Stimulated activated naive CD8-positive, alpha-beta T cell treated with anti-CD3 and anti-CD28 coated beads, Interleukin-15, Interleukin-2, amounts not matched to agents 100 U/mL and 50 U/mL, for 24 hours (primary cell): ENCODE measurements at places on chromosomes 1 and 21.

DNA sequence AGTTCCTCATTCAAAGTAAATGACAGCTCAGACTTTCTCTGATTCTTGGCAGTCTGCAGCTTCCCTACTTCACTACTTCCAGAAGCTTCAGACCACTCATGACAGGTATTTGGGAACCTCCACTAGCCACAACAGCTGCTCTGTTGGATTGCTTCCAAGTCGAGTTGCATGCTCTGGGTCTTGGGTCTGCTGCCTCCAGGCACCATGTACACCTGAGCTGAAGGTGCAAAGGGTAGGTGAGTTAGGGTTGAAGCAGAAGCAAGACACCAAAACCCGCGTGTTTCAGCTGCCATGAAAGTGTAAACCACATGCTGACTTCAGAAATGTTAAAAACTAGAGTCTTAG is 62.7 kb downstream of the ZNF684 start:
- DNase-seq, result no peak

- no peak for DNase-seq
Observed at GRCh38 chr1:153642161-153642560, 8.3 kb downstream of the CHTOP start.

- peak; percentile 83 for DNase-seq
Observed at GRCh38 chr1:1435106-1435903, at the start of gene VWA1. VWA1 (plus strand) TSS chr1:1435690; CDS start chr1:1435749, 59 bp downstream.

DNA sequence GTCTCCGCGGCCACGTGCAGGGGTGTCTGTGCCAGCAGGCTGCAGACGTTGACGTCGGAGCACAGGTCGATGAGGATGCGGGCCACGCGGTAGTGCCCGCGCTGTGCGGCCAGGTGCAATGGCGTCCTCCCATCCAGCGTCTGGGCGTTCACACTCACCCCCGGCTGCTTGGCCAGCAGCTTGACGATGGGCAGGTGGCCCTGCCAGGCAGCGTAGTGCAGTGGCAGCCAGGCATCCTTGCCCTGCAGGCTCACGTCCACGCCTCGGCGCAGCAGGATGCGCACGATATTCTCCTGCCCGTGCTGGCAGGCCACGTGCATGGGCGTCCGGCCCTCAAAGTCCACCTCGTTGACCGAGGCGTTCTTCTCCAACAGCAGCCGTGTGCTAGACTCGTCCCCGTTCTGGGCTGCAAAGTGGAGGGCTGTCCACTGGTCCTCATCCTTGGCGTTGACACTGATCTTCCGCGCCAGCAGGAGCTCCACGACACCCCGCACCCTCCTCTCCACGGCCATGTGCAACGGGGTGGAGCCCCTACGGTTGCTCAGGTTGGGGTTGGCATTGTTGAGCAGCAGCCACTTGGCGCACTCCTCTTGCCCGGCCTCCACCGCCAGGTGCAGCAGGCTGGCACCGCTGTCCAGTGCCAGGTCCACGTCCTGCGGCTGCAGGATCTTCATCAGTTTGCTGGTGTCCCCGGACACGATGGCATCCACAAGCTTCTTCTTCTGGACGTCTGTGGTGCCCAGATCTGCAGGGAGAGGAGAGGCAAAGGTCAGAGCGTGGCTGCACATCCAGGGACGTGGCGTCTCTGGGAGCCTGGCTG is 25.4 kb downstream of the RIPK4 start:
- DNase-seq, result no peak

DNA sequence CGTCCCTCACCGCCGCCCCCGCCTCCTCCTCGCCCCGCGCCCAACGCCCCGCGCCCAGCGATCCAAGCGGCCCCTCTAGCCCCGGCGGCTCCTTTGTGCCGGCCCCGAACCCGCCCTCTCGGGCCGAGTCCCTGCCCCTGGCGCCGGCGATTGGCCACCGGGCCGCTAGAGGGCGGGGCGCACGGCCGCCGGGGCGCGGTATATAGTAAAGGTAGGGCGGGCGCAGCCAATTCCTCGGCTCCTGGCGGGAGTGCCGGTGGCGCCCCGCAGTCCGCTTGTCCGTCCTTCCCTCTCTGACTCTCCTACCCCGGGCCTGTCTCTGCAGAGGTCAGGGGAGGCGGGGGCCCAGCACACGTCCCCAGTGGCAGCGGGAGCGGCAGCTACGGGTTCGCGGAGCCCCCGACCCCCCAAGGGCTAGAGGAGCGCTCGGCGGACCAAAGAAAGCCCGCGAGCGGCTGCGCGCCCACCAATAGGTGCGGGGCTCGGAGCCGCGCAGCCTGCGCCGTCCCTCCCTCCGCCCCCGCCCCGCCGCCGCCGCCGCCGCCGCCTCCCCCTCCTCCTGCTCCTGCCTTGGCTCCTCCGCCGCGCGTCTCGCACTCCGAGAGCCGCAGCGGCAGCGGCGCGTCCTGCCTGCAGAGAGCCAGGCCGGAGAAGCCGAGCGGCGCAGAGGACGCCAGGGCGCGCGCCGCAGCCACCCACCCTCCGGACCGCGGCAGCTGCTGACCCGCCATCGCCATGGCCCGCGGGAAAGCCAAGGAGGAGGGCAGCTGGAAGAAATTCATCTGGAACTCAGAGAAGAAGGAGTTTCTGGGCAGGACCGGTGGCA is at the start of gene ATP1B1:
Gene ATP1B1 (plus strand): TSS at position 596 of the 826 bp plus-strand sequence. CDS start 140 bp downstream, at position 736.
- peak; percentile 87 for DNase-seq

GRCh38 chr1:161037661-161038522 is 872 bp downstream of the TSTD1 start:
- no peak for DNase-seq

- DNase-seq, result no peak
Observed at GRCh38 chr1:185104083-185104482, 52.7 kb downstream of the TRMT1L start.

DNA sequence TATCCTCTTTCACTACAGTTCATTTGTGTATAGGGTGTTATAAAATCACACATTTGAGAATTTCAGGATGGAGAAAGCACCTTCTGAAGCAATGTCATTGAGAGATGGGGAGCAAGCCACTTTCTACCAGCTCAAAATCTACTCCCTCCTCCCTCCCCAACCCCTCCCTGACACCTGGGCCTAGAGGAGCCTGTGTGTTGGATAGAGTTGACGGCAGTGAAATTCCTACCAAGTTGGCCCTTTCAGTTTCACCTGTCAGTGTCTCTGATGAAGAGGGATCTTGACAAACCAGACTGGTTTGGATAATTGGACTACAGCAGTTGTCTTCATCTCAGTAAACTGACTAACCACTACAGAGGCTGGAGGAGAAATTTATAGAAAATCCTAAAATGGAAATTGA is 125.0 kb upstream of the HOOK1 start:
- no peak for DNase-seq

DNA sequence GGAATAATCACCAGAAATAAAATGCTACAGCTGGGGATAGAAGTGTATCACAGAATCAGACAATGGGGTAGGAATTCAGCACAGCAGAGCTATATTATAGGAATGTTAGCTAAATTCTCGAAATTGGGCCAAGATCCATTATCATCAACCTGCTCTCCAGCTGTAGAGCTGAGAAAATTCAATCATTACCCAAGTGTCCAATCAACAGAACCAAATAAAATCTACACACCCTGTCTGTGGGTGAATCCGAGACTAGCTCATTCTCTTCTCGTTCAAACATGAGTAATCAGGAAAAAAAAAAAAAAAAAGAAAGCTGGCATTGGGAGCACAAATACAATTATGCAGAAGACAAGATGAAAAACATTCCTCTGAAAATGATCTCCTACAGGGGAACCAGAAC is 119.2 kb downstream of the CDC7 start:
- no peak for DNase-seq

DNA sequence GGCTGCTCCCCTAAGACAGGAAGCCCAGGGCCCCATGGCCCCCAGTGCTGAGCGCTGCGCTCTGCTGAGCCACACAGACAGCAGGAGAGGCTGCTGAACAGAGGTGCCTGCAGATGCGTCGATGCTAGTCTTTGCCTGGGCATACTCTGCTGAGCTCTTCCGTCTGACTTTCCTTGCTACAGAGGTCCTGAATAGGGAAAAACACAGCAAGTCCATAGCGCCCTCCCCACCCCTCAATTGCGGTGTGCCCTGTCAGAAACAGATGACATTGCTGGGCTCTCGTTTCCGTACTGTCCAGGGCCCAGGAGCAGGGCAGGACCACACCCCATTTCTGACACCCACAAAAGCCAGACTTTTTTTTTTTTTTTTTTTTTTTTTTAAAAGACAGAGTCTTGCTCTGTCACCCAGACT is 252.5 kb downstream of the SDCCAG8 start:
- peak; percentile 24 for DNase-seq

DNA sequence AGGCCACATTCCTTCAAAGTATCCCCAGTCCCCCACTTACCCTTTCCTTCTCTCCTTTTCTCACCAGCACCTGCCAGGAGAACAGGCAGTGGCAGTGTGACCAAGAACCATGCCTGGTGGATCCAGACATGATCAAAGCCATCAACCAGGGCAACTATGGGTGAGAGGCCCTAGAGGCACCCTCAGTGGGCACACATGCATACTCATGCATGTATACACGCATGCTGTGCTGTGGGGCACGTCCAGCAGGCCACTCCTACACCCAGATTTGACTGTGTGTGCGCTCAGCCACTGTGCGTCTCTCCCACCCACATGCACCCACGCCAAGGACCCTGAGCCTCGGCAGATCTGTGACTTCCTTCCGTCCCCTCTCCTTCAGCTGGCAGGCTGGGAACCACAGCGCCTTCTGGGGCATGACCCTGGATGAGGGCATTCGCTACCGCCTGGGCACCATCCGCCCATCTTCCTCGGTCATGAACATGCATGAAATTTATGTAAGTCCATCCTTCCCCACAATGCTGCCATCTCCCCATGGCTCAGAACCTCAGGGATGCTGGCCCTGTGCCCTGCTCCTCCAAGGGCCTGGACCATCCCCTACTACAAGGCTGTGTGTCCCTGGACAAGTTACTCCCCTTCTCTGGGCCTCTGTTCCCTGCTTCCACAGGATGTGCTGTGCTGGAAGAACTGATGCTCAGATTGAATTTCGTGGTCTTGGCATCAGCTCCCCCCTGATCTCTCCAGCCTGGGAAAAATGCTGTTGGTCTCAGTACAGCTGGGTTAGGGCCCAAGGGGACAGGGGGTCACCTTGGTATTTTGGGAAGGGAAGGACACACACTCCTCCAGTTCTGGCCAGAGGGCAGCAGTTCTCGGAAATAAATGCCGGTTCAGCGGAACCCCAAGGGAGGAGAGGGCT is 7.0 kb downstream of the TINAGL1 start:
- DNase-seq, result no peak

- DNase-seq, result no peak
Observed at GRCh38 chr1:115113766-115114165, 24.5 kb upstream of the TSPAN2 start.

- DNase-seq, result no peak
Observed at GRCh38 chr1:29836651-29837646, 600.6 kb downstream of the PTPRU start.

DNA sequence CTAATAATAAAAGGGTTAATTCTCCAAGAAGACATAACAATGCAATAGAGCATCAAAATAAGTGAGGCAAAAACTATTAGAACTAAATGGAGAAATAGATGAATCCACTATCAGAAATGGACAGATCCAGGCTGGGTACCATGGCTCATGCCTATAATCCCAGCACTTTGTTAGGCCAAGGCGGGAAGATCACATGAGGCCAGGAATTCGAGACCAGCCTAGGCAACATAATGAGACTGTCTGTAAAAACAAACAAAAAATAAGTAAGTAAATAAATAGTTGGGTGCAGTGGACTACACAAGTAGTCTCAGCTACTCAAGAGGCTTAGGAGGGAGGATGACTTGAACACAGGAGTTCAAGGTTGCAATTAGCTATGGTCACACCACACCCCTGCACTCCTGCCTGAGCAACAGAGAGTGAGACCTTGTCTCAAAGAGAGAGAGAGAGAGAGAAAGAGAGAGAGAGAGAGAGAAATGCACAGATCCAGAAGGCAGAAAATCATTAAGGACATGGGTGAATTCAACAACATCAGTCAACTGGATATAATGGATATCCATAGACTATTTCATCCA is 12.3 kb downstream of the FRRS1 start:
- DNase-seq, result no peak

DNA sequence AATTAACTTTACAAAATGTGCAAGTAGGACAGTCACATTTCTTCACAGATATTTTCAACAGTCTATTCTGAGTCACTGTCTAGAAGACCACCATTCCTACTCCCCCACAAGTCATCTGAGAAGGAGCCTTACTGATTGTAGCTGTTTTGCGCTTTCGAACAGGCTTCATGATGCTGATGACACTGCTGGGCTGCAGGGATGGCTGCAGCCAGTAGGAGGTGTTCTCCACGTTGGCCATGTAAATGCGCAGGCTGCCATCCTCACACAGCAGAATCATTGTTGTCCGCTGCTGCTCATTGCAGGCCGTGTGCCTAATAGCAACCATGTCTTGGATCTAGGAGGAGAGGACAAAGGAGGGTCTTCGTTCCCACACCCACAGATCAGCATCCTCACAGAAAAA is 56.9 kb downstream of the UBR4 start:
- DNase-seq, result no peak

DNA sequence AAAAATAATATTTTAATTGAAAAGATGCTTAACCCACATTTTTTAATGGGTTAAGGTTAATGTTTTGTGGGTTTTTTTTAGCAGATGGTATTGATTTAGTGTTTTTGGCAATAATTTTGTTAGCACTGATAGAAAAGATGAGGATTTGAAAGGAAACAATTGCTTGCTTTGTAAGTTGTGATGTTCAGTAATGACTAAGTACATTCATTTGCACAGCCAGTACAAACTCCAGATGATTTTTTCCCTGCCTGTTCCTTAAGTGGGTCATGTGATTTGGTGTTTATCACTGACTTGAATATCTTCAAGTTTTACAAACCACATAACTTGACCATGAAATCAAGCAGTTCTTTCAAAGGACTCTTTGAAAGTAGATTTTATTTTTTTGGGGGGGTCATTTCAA is 15.0 kb downstream of the DISP1 start:
- DNase-seq, result no peak

DNA sequence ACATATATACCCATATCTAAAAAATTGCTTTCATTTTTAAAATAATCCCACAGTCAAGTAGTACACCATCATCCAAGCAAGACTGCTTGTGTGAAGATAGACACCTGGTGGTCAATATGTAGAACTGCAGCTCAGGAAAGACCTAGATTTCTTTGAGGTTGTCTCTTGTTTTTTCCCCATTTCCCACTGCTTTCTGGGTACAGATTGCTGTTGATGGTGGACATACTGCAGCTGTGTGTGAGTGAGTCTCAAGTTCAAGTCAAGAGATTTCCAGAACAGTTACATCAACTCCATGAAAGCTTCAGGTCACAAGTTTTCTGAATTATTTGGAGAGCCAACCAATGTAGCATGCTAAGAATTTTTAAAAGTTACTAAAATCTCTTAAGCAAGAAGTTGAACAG is 306.4 kb downstream of the DUSP10 start:
- DNase-seq, result no peak

DNA sequence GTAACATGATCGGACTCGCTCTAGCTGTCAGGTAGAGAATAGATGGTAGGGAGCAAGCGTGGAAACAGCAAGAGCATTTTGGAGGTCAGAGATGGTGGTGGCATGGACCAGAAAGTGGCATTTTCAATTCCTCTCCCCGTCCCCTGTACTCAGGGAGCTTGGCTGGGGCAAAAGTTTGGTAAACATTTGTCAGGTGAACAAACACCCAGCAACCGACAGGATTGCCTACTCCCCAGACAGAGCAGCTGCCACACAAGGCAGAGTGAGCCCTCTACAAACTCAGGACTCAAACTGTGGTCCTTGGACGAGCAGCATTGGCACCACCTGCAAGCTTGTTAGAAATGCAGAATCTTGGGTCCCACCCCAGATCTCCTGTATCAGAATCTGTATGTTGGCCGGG is 14.3 kb downstream of the PTAFR start:
- DNase-seq, result no peak
